Pulmonary artery endothelial cell (primary cell): ENCODE measurements at places on chromosomes 4 and X.

- no peak for DNase-seq
Measured at GRCh38 chr4:53586121-53586816, 5.0 kb downstream of the LNX1 start.

- DNase-seq = no peak
Measured at GRCh38 chrX:27445438-27445837, 17.7 kb downstream of the PPP4R3C start.

DNA sequence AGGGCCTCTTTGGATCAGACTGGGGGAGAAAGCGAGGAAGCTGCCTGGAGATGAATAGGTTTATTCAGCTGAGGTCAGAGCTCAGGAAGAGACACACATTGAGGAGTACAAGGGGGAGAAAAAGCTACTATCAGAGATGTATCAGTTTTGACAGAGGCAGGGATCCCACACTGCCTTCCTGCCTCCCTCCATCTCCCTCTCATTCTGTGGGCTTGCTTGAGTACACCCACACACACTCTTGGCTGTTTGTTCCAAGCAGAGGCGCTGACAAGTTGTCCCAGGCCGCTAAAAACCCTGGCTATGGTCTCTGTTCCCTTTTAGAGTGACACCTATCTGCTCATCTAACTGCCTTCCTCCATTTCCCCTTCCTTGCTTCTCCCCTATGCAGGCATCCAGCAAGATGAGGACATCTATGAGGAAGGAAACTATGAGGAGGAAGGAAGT, 5.2 kb downstream of the TSPYL2 start:
- no peak for DNase-seq

GRCh38 chr4:110164856-110165255, 33.6 kb downstream of the ELOVL6 start:
- no peak for DNase-seq

DNA sequence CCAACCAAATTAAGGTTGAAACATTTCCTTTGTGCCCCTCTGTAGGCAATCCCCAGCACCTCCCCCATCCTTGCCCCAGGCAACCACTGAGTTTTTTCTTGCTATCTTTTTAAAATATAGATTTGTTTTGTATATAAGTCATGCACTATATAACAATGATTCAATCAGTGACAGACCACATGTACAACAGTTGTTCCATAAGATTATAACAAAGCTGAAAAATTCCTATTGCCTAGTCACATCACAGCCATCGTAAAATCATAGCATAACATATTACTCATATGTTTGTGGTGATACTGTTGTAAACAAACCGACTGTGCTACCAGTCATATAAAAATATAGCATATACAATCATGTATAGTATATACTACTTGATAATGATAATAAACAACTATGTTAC, 211.9 kb upstream of the NRK start:
- DNase-seq = no peak

- DNase-seq = no peak
Measured at GRCh38 chr4:56246233-56246610, 141.1 kb downstream of the AASDH start.

- no peak for DNase-seq
Measured at GRCh38 chrX:44092778-44093177, 119.6 kb upstream of the NDP start.

- DNase-seq = no peak
Measured at GRCh38 chr4:182451441-182451840, 208.2 kb downstream of the TENM3 start.

DNA sequence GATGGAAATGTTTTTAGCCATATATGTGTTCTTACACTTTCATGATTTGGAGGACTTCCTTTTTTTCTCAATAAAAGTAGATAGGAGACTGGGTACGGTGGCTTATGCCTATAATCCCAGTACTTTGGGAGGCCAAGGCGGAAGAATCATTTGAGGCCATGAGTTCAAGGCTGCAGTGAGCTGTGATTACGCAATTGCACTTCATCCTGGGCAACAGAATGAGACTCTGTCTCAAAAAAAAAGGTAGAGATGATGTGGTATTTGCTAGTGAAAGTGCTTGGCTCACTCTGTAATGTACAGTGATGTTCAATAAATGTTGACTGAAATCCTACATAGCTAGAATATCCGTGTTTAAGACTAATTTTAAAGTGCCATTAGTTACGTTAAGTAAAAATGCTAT, 27.4 kb downstream of the KLHL2 start:
- no peak for DNase-seq

GRCh38 chr4:3520276-3520675, 11.9 kb downstream of the LRPAP1 start:
- no peak for DNase-seq

GRCh38 chr4:39528061-39528465, 824 bp upstream of the UGDH start:
- DNase-seq = no peak

DNA sequence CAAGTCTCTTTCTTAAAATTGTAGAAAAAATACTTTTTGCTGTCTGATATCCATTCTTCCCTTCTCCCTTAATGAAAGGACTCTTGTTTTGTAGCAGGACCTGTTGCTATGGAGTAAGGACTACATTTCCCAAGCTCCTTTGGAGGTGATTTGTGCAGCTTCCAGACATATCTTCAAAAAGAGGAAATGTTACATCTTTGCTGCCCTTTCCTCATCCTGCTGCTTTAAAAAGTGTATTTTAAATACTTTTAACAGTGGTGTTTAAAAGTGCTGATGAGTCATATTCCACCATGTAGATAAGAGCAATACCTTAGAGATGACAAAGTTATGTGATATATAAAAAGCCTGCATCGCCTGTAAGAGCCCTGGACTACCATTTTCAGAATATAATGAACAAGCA, 98.7 kb downstream of the CFAP299 start:
- DNase-seq = no peak
